ENCODE measurements at places on chromosomes 4 and X. TPM values are rescaled to one million over a fixed set of nuclear protein-coding genes. Genes with fewer than 3 reads are reported as not detected.

DNA sequence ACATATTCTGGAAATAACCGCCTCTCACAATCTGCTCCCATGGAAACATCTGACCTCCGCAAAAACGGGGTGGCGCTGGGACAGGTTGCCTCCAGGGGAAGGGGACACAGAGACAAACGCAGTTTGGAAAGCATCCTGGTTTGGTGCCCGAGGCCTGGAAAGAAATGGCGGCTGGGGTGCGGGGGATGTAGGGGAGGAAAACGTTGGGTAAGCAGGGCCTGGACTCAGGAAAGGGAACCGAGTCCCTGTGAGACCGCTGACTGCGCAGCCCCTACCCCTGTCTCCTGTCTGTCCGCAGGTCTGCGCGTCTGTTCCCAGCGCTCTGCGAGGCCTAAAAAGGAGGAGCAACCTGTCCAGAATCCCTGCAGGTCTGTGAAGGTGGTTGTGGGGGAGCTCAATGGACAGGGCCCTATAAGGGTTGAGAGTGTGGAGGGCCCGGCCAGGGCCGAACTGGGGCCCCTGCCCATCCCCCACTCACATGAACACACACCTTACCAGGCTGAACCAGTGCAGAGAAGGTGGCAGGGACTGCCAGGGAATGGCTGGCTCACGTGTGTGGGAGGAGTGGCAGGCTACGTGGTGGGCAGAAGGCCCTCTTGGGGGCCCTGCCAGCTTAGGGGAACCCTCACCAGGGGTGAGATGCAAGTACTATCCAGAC is 672 bp downstream of the TCEAL3 start:
- no peak for DNase-seq

- no peak for DNase-seq
These were observed 521.6 kb upstream of the SLIT2 start for GRCh38 chr4:19729886-19730651.

DNA sequence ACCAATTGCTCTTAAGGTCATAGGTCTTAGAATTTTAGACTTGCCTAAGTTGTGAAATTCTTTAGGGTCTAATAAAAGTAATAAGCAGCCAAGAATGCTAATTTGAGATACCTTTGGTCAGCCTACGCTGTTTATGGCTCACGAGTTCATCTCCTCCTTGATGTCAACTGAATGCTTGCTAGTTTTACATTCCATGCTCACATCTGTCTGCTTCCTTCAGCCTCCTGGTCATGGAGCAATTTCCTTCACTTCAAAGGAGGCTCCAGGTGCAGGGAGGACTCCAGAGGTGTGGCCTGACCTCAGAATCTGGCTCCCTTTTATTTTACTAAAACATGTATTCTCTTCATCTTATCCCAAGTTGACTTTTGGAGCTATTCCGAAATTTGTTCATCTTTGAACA is 23.3 kb upstream of the LNX1 start:
- DNase-seq = peak; percentile 9

DNA sequence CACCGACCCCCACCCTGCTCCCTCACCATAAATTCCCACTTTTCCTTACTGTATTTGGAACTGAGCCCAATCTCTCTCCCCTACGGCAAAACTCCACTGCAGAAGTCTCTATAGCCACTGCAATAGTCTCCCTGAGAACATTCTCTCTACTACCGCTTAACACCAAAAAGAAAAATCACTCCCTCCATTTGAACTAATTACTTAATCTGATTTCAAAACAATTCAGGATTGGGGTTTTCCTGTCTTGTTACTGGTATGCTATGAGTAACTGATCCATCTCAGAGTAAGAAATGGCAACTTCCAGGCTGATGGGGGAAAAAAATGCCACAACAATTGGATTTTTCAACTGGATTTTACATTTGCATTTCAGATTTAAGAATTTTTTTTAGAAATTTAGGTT is 5.8 kb downstream of the PAPSS1 start:
- no peak for DNase-seq

DNA sequence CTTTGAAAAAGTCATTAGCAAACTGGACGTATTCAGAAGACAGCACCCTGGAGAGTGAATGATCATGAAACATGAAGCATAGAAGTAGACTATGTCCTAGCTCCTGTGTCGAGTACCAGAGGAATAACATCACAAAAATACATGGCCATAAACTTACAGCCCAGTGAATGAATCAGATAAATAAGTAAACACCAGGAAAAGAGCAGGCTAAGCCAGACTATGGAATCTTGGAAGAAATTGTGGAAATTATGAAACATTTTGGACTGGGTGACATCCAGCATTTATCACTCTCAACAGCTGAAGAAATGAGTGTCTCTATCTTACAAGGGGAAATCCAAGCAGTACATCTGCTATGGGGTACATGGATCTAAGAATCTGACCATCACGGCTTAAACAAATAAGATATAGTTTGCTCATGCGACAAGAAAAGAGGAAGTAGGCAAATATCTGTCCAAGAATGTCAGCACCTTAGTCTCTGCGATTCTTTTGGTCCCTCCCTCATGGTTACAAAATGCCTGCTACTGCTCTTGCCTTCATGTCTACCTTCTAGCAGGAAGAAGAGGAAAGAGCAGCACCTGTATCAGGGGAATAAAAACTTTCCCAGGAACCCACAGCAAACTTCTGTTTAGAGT is 481.5 kb downstream of the BCOR start:
- DNase-seq = no peak

- DNase-seq = peak; percentile 26
These were observed 960.5 kb downstream of the CCSER1 start for GRCh38 chr4:91087743-91088142.

DNA sequence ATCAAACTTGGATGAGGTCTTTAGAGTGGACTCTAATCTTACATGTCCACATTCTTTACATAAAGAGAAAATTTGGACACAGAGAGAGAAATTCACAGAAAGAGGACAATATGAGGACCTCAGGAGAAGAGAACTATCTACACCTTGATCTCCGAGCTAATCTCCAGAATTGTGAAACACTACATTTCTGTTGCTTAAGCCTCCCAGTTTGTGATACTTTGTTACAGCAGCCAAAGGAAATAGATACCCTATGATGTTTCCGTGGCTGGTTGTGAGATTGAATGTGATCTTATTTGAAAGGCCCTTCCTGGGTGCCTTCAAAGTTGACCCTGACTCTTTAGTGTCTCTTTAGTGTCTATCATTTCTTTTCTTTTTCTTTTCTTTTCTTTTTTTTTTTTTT is 326.1 kb upstream of the CLNK start:
- no peak for DNase-seq

GRCh38 chrX:96997196-96997595 is 113.5 kb downstream of the RPA4 start:
- no peak for DNase-seq

The PAGE2B gene
- total RNA-seq = not detected

The GPR119 gene
- total RNA-seq = not detected

The RTL9 gene
- total RNA-seq = 0.11 TPM

The NALF2 gene
- 0.95 TPM for total RNA-seq
